ENCODE measurements at places on chromosomes 12 and 14.

GRCh38 chr14:88552876-88553275, 1.9 kb downstream of the PTPN21 start:
- no peak for DNase-seq

DNA sequence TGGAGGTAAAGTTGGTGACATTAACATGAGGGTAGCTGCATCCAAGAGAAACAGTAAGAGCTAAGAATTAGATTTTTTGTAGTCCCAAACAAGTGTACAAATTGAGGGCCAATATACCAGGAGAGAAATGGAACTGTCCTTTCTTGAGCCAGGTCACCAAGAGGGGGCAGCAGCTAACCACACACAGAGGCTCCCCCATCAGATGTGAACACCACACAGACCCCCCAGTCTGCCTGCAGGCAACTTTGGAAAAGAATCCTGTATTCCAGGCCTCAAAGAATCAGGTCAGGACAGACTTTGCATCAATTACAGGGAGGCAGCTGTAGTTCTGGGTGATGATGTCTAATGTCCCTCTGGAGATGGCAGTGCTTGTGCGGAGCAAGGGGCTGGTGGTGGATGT, 77.9 kb downstream of the SPTB start:
- DNase-seq = no peak

DNA sequence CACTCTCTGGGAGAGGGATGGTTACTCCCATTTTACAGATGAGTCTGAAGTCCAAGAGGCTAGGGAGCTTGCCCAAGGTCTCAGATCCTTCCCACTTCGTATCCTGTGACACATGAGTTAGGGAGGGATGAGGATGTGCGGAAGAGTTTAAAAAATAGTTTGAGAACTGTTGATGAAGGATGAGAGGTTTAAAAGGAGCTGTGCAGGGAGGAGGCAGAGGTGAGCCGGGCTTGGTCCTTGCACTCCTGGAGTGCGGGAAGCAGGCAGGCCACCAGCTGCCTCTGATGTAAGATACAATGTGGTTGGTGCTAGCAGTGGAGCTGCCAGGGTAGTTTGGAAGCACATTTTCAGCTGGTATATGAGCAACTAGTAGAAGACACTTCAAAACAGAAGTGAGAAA, 46.5 kb downstream of the TSPAN9 start:
- no peak for DNase-seq

GRCh38 chr12:90298289-90298948, 589.8 kb upstream of the ATP2B1 start:
- no peak for DNase-seq

DNA sequence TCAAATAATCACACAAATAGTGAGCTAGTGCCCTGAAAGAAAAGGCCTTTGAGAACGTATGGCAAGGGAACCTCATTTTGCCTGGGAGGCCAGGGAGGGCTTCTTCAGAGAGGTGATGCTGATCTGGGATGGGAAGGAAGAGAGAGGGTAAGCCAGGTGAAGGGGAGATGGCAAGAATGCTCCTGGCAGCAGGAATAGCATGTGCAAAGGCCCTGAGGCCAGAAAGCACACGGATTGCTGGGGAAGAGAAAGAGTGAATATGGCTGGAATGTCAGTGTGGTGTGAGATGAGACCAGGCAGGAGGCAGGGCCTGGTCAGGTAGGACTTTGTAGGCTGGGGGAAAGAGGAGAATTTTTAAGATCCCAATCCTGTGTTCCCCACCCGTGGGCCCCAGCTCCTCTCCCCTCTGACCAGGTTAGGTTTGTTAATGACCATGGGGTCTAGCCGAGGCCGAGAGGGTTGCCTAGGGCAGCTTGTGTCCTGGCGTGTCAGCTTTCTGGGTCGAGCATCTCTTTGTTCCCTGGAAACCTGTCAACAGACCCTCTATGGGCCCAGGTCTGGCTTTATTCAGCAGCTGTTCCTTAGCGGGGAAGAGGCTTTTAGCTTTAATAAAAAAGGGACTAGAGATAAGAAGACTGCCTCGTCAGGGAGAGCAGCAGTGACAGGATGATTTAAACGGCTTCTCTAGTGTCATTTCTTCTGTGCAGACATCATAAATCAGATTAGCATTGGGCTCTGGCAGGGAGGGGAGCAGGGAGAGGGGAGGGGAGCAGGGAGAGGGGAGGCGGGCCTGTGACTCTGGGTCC, 123.4 kb downstream of the ADCK1 start:
- no peak for DNase-seq

GRCh38 chr14:77242752-77243151, 28.3 kb downstream of the NGB start:
- no peak for DNase-seq

GRCh38 chr14:75232191-75232590, 46.4 kb upstream of the FOS start:
- no peak for DNase-seq

DNA sequence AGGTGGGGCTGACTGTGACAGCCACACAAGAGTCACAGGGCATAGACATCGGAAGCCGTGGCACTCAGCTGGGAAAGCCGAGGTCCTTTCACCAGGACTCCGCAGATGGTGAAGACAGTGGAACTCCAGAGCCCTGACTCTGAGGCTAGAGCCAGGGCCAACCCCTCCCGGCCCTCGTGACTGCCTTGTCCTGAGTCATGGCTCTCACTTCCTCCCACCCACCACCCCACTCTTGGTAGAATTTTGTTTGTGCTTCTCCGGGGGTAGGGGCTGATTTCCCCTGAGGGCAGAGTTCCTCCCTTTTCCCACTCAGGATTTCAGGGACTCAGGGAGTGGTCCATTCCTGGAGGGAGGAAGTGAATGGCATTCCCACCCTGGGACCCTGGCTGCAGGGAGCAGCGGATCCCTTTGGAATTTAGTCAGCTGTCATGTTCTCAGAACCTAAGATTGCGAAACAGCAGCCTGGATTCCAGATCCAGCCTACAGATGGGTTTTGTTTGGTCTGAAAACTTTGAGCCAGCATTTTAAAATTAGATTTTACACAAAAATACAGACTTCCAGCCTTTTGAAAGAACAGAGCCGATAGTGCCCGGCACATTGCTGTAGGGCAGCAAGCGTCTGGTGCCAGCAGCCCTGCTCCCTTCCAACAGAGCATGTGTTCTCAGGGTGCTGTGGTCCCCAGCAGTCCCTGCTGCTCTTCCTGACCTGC, 50.7 kb downstream of the TPCN1 start:
- DNase-seq = no peak

- no peak for DNase-seq
Observed at GRCh38 chr14:43792980-43793379, 714.1 kb downstream of the FSCB start.

- no peak for DNase-seq
Observed at GRCh38 chr14:90605430-90605829, 208.6 kb downstream of the CALM1 start.

DNA sequence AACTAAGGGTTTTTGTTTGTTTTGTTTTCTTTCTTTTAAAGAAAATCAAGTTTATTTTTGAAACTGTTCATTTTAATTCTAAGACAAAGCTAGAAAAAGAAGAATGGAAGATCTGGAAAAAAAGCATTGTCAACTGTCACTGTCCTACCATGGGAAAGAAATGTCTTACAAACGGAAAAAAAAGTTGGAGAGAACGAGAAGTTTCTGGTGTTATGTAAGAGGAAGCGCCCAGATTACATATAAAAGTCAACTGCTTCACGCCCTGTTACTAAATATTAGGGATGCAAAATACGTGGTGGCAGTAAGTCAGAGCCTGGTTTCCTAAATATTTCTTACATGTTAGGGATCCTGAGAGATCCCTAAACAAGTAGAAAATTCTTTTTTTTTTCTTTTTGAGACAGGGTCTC, 14.3 kb upstream of the FBXL14 start:
- DNase-seq = no peak

GRCh38 chr14:92581966-92582566, 68.5 kb downstream of the RIN3 start:
- DNase-seq = no peak

GRCh38 chr12:69389831-69390230, 30.3 kb downstream of the YEATS4 start:
- DNase-seq = no peak

DNA sequence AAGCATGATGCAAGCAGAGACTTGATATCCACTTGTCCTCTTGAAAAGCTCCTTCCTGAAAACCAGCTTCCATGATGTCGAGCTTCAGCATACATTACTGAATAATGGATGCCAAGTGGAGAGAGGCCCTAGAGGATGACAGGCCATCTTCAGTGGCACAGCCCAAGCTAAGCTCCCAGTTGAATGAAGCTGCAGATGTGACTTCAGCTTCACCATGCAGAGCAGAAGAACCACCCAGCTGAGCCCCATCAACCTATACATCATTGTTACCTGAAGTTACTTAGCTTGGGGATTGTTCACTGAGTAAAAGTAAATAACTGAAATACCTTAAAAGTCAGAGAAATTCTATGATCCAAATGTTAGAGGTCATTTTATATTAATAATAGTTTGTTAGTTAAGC, 93.6 kb downstream of the HECTD4 start:
- no peak for DNase-seq

GRCh38 chr12:17992002-17992656, 97.9 kb downstream of the RERGL start:
- no peak for DNase-seq

DNA sequence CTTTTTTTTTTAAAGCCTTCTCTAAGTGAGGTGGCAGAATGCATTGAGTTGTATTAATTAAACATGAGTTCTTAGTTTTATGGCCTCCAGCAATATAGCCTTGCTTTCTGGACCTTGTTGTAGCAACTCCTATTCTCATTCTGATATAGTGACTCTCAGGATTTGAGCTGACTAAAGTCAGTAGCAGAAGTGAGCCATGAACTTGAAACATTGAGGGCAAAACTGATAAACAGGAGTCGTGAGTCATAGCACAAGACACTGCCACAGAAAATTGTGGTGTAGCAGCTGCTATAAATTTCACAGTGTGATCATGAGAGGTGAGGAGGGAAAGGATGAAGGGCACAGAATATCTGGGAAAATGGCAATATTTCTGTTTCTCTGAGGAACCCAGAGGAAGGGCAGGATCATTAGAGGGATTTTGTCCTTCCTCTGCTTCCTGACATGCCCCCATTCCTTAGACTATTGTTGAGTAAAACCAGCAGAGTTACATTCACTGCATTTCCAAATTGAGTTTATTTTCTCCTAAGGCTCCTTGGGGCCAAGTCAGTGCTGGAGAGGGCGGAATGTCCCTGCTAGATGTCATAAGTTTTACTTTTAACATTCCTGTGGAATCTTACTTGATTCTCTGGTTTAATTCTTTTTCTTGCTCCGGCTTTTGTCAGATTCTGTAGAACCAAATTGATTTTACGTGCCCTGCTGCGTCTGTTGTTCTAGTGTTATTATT, 7.5 kb downstream of the KLRG1 start:
- no peak for DNase-seq

GRCh38 chr14:101937926-101938767, 26.2 kb upstream of the DYNC1H1 start:
- no peak for DNase-seq

GRCh38 chr12:85874031-85874461, at the start of gene NTS:
Gene NTS (plus strand): TSS chr12:85874295. CDS start chr12:85874404, 109 bp downstream.
- no peak for DNase-seq

- DNase-seq = no peak
Observed at GRCh38 chr12:65597527-65597926, 226.8 kb upstream of the HMGA2 start.

- no peak for DNase-seq
Observed at GRCh38 chr14:92895352-92895878, 27.5 kb upstream of the CHGA start.

DNA sequence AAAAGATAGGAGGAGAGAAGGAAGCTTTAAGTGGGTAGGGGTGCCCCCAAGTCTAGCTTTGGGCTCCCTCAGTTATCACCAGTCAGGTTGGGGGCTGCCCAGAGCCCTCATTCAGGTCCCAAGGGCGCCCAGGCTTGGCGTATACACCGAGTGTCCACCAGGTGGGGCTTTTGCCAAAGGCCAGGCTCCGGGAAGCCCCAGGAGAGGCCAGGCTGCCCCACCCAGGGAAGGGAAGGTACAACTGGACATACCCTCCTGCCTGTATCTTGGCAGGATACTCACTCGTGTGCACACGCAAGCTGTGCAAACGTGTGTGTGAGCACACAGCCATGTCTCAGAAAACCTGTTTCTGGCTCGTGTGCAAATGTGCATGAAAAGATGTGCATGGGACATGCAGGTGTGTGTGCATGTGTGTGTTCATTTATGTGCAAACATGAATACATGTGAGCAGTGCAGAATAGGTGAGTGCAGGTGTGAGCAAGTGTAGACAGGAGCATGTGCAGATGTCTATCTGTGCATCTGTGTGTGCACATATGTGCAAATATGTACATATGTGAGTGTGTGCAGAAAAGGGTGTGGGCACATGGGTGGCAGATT, 103.9 kb upstream of the MYL2 start:
- no peak for DNase-seq

GRCh38 chr12:39332661-39333175, 110.2 kb downstream of the KIF21A start:
- DNase-seq = no peak

DNA sequence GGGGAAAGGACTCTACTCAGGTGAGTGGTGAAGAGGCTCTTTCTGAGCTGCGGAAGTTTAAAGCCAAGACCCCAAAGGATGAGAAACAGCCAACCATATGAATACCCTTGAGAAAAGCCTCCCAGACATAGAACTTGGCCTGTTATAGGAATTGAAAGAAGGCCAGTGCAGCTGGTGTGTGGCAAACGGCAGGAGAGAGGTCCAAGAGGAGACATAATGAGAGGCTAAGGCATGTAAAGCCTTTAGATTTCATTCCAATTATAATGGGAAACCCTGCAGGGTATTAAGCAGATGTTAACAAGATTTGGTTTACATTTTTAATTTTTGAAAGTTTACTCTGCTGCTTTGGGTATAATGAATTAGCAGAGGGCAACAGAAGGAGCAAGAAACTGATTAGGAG, 552.1 kb upstream of the FBXO33 start:
- no peak for DNase-seq

DNA sequence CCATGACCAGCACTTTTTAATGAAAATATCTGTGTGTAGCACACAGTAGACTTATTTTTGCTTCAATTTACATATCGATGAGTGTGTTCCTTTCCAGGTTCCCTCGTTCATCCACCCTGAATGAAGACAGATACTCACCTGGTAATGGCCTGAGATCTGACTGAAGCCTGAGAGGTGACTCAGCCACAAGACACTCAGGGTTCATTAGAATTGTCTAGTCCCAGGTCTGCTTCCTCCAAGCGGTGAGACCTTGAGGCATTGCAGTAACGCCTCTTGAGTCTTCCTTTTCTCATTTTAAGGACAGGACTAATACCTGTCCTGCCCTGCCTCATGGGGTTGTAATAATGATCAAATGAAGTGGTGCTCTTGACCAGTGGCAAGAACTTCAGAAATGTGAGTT, 11.5 kb upstream of the KCNK13 start:
- no peak for DNase-seq

- DNase-seq = no peak
Observed at GRCh38 chr12:125861299-125862281, 796.4 kb downstream of the AACS start.

GRCh38 chr14:101957406-101958234, 6.8 kb upstream of the DYNC1H1 start:
- no peak for DNase-seq

DNA sequence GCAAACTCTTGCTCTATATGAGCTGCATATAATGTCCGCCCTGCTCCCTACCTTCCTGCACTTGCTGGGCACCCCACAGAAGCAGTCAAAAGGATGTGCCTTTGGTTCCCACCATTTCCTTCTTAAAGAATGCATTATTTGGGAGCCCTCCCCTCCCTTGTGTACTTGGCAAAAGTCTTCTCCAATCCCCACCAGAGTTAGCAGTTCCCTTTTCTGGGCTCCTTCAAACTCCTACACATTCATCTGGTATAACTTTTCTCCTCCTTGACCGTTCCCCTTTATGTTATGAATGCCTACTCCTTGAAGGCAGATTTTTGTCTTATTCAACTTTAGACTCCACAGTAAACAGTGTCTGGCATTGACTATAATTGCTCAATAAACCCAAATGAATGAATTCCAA, 27.8 kb downstream of the AREL1 start:
- no peak for DNase-seq

GRCh38 chr12:2288001-2288400, 235.2 kb downstream of the CACNA1C start:
- DNase-seq = no peak

Measured in T-helper 2 cell (primary cell).